ENCODE measurements at places on chromosomes 3 and 15.

DNA sequence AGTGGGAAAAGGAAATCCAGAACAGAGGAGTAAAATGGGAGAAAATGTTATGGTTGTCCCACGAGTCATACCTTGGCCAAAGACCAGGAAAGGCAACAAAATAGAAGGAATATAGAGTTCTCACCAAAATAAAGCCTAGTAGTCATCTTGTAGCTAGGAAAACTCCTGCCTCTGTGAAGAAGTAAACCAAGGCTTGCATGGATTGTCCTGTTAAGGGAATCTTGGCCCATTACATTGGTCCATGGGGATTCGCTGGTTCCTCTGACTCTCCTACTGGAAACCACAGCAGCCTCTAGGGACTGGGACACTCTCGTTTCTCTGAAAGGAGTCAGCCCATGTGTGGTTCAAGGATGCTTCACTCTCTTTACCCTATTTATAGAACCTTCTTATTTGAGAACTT, 62.9 kb upstream of the FNDC3B start:
- DNase-seq: no peak

DNA sequence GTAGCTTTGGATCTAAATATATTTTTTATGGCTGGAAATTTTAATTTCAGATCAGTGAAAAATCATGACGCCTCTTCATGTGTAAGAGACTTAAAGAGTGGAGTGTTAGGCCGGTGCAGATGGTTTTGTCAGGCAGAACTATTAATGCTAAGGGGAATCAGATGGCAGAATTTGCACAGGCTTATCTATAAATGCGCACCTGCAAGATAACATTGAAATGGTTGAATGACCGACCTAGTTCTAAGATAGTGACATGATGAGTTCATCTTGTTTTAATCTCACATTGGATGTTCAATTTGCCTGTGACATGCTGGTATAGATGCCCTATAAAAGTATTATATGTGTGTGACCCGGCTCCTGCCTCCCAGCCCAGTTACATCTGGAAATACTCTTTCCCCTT, 340.6 kb downstream of the FEZF2 start:
- no peak for DNase-seq

DNA sequence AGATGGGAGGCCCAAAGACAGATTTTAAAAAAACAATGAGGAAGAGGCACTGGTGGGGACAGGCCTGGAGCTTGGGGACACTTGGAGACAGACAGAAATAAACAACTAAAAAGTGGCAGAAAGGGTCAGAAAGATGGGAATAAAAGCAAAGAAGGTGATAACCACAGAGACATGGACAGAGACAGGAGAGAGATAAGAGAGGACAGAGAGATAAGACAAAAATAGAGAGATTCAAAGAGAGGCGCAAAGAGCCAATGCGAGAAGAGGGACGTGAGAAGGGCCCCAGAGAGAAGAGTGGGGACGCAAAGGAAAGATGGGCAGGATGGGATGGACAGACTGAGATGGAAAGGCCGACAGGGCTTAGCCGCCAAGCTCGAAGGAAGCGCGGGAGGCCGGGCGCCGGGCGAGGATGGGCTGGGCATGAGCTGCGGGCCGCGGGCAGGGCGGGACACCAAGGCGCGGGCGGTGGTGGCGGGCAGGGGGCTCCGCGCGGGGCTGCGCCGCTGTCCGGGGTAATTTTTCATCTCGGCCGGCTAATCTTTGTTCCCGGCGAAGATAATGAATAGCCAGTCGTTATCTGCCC, 3.1 kb upstream of the GATA2 start:
- no peak for DNase-seq

- DNase-seq: no peak
These were observed 462.6 kb downstream of the PDCD6IP start for GRCh38 chr3:34261001-34261385.

- no peak for DNase-seq
These were observed 43.8 kb downstream of the HRH1 start for GRCh38 chr3:11198070-11198469.
